ENCODE measurements at places on chromosomes 12 and 14.
A peak's percentile ranks its signal among the peaks of the same experiment; 100 is the strongest.

- peak; percentile 96 for DNase-seq
Observed at GRCh38 chr12:4269279-4269991, 4.1 kb upstream of the CCND2 start.

GRCh38 chr14:71301611-71302010, 394.4 kb downstream of the PCNX1 start:
- DNase-seq, result no peak

DNA sequence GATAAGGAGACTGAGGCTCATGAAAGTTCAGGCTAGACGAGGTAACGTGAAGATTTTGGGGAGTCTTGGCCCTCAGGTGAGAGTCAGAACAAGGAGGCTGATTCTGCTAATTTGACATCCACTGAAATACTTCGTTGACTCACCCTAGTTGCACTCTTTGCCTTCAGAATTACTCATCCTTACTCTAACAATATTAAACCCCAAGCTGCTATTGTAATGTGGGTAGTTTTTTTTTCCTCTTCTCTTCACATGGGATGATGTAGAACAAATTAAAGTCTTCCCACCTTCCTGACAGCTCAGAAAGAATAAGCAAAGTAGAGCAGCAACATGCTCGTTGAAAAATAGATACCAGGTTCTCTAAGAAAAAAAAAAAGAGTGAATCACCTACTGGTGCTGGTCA, 22.0 kb upstream of the SRRM4 start:
- no peak for DNase-seq

- DNase-seq, result no peak
Observed at GRCh38 chr12:43590307-43590706, 38.3 kb upstream of the ADAMTS20 start.

GRCh38 chr14:36626151-36626550, 35.5 kb upstream of the PAX9 start:
- DNase-seq, result no peak
